ENCODE measurements at places on chromosomes 2 and 18.
A peak's percentile ranks its signal among the peaks of the same experiment; 100 is the strongest.

DNA sequence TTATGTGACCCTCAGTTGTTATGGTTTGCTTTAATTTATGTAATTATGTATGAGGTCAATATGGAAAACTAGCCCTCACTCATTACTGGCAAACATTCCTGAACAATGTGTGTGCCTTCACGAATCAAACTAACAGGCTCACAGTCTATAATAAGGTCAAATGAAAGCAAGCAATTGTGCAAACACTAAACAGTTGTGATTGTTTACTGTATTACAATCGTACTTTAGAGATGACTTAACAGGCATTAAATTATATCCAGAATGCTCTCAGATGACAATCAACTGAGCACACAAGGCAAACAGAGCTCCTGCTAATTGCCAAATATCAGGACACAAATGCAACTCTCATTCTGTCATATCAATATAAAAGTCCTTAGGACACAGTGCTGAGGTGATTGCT, 29.5 kb downstream of the COL5A2 start:
- DNase-seq, result peak; percentile 64

- DNase-seq, result no peak
Measured at GRCh38 chr2:101223814-101224231, 28.9 kb upstream of the CNOT11 start.

- no peak for DNase-seq
Measured at GRCh38 chr2:128545829-128546228, 227.2 kb upstream of the HS6ST1 start.

DNA sequence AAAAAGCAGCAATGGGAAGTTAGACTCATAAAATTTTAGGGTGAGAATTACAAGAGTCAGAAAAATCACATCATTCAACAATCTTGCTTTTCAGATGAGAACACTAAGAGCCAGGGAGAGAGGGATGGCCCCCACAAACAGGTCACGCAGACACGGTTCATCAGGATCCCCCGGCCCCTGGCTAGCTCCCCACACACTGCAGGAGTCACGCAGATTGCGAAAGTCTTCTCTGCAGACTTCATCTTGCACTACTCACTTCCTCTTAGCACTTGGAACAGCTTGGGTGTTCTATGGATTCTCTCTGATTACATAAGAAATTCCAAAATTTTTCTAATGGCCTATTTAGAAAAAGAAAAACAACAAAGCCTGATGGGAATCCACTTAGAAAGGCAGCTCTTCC, 21.6 kb upstream of the SULT1C2 start:
- DNase-seq, result peak; percentile 29

DNA sequence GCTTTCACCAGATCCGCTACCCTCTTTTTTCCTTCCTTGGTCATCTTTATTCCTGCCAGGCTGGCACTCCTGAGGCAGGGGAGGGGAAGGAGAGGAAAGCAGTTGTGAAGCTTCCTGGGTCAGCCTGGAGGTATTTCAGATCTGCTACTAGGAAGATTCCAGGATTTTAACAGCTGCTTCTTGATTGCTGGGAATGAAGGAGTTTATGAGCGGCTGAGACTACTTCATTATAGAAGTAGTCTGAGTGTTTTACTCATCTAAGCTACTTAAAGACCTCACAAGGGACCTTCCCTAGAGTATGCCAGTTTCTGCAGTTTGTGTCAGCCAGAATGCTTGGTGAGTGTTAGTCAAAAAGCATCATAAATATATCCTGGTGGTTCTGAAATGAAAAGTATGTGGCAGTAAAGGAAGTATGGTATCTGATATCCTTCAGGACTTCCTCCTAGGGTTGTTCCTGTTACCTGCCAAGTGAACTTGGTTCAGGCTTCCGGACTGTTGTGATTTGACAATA, 1.9 kb downstream of the TANC1 start:
- DNase-seq, result no peak

GRCh38 chr2:25177211-25177611, 8.8 kb upstream of the POMC start:
- no peak for DNase-seq

GRCh38 chr2:174963437-174964400, 41.5 kb downstream of the CHN1 start:
- DNase-seq, result no peak

DNA sequence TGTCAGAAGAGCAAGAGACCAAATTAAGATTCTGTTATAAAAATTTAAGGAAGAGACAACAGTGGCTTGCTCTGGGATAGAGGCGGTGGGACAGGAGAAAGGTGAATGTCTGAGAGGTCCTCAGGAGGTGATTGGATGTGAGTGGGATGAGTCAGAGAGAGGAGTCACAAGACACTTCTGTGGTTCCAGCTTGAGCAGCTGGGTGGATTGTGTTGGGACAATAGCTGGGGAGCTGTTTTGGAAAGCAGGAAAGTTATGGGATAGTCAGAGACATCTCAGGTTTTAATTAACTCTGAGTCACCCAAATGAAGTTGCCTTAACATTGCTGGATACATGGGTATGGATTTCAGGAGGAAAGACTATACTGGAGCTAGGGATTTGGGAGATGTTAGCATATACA, 218.0 kb upstream of the TRIB2 start:
- DNase-seq, result peak; percentile 76

- DNase-seq, result no peak
Measured at GRCh38 chr2:105418522-105418921, 19.7 kb upstream of the FHL2 start.

DNA sequence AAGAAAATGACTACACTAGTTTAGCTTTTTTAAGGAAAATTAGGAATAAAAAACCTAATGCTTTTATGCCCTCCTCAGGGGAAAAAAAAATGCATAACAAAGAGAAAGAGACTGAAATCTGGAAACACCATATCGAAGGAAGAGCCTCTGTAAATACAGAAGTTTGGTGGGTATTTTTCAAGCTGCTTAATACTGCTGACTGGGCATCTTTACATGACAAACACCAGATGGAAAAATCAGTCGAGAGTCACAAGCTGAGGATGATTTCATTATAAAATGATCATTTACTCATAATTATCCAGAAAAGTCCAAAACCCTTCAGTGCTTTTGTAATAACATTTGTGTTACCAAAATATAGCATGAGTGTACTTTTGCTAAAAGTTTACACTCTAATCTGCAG, 1600.7 kb upstream of the ACVR2A start:
- no peak for DNase-seq

DNA sequence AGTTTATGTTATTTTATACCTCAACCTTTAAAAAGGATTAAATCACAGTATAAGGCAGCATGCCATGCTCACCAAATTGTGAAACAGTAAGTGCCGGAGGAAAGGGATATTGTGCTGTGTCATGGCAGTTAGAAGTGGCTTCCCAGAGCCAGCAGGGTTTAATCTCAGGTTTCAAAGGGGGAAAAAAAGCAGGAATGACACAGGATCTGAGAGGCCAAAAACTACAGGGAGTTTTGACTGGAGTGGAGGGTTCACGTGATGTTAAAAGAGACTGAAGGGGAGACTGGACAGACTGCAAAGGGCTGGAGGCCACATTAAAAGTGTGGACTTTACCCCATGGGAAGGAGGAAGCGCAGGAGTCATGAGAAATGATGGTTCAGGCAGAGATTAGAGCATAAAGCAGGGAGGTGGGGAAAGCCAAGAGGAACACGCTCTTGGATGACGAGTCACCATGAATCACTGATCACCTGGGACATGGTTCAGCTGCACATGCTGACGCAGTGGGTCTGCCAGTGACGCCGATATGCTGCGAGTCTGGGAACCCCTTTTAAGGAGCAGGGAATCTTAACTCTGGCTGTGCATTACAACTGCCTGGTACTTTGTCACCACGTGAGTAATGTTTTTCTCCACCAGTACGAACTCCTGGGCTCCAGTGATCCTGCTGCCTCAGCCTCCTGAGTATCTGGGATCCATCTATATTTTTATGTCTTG, 6.1 kb downstream of the CHMP1B start:
- DNase-seq, result peak; percentile 89

DNA sequence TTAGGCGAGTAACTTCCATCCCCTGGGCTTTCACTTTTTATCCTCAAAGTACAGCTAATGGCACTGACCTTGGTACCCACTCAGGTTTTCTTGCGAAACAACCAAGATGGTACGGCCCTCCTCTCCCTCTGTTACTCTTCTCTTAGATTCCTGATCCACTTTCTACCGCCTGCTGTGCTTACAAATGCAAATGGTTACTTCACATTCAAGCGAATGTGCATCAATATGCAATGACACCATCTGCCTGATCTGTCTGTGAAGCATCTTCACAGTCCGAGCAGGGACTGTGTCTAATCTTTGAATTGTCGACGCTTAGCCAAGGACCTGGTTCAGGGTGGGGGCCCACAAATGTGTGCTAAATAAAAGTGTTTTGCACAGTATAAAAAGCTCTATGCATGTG, 112.2 kb downstream of the TRIB2 start:
- DNase-seq, result no peak

DNA sequence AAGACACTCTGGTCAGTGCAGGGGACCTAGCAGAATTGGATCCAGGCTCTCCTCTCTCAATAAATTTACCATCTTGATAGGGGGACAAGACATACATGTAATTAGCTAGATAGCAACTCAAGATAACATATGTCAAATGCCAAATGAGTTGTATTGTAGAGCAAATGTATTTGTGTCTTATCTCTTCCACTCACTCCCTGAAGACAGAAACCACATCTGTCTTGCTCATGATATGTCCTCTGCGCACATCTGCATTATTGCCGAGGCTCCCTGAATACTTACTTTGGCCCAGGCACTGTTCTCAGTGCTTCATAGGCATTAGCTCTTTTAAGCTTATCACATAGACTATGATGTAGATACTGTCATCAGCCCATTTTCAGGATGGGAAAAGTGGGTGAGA, 122.9 kb upstream of the GATA6 start:
- DNase-seq, result no peak

DNA sequence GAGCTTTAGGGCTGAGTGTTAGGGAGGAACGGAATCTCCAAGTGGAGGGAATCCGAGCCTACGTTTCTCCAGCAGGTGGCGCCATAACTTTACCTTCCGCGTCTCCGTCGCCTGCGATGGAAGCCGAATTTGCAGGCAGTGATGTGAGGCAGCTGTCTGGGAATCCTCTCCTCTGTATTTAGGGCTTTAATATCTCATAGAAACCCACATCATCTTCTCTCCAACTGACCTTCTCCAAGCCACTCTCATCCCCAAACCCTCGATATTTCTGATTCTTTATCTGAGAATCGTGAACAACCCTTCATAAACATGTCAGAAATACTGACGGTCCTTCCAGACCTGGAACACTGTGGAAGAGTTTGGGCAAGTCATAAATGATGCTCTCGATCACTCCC, 27.5 kb downstream of the SIX2 start:
- DNase-seq, result peak; percentile 30

DNA sequence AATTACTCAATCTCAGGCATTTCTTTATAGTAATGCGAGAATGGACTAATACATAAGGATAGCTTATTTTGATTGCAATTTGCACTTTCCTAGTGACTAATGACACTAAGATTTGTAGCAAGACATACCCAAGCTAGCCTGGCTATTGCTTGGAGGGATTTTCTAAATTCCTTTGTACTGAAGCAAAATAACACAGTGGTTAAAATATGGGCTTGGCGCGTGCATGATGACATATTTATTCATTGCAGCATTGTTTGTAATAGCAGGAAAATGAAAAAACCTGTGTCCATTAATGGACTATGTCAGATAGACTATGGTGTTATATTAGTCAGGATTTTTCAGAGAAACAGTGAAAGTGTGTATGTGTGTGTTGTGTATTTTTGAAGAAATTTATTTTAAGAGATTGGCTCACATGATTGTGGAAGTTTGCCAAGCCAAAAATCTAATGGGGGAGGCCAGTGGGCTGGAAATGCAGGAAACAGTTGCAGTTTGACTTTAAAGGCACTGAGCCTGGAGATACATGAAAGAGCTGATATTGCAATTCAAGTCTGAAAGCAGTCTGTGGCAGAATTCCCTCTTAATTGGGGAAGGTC, 16.7 kb upstream of the LAPTM4A start:
- DNase-seq, result peak; percentile 99

DNA sequence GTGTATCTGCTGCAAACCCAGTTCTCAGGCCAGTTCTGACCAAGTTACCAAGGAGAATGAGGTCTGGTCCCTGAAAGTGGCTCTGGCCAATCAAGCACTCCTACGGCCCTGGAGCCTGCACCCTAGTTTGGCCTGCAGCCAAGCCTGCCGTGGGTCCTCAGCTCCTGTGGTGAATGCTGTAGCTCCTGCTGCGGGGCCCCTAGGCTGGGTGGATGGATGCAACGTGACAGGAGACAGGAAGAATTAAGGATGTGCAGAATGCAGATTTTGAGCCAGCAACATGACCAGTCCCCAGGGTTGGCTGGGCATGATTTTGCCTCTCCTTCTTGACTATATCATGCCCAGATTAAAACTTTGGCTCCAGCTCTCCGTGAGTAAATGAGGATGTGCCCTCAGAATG, 97.2 kb downstream of the SMAD7 start:
- no peak for DNase-seq

DNA sequence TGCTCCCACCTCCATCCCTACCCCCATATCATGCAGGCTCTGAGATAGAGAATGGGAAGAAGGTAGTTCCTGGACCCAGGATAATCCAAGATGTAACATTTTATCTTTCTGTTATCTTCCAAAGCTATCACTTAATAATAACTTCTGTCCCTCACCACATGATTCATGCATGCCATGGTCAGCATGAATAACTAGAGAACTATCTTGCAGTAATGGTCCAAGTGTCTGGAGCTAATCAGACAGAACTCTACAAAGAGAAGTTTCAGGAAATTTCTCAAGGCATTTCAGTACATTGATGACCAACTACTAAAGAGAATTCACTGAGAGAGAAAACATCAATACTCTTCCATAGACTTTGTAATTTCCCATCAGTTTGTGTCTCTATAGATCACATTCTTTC, 1469.7 kb upstream of the PIK3C3 start:
- peak; percentile 53 for DNase-seq

DNA sequence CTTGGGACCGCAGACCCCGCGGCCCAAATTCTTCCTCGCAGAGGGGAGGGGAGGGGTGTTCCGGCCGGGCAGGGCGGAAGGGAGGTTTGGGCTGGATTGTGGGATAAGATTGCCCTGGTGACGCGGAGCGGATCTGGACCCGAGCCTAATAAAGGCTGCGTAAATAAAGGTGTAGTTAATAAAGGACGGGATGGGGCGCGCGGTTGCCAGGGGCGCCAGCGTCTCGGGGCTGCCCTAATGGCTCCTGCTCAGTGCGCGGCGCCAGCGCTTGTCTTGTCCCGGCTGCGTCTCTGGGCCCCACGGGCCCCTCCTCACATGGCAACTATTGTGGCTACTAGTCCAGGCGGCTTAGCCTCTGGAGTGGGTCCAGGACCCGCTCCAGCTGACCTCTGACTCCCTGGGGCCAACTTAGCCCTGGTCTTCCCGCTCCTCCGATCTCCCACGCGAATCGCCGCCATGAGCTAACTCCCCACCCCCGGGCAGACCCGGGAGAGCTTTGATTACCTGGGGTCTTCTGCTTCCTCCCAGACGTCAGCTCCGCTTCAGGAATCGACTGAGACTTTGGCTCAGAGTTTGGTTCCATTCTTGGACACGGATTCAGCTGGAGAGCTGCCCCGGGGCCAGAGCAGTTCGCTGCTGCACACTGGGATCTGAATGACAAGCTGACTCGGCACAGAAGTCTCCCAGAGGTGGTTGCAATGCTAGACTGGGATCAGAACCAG, 36.5 kb downstream of the SLC25A52 start:
- DNase-seq, result no peak
